ENCODE measurements at places on chromosomes 4 and X.

DNA sequence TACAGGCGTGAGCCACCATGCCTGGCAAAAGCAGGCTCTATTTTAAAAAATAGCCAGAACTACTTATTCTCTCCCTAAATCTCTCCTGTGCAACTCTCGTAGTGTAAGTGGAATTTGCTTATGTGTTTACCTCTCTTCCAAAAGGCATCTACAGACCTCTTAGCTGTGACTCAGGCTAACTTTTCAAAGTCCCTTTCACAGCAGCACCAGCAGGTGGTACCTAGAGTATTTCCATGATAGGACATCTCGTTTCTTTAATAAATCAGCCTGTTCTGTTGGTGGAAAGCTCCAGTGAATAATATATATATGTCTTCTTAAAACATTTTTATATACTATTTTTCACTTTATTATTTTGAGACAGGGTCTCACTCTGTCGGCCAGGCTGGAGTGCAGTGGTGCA, 89.0 kb downstream of the NSUN7 start:
- no peak for DNase-seq

DNA sequence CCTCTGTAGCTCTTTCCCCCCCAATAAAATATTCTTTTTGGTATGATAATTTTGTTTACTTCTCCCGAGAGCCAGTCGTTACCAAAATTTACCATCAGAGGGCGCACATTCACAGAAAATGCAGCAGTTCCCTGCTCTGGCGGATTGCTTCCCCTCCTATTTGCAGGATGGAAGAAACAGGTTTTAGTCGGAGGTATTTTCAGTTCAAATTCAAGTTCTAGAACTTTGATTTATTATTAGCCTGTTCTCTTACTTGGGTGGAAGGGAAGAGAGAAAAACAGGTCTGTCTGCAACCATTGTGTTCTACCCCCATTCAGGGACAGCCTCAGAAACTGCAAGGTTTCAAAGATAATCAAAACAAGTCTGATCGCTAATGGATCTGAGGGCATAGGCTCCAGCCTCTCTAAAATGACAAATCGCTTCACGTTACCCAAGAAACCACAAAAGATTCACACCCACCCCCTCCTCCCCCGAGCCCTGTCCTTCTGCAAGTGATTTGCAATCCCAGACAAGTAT, 263.8 kb upstream of the RPS6KA3 start:
- no peak for DNase-seq

DNA sequence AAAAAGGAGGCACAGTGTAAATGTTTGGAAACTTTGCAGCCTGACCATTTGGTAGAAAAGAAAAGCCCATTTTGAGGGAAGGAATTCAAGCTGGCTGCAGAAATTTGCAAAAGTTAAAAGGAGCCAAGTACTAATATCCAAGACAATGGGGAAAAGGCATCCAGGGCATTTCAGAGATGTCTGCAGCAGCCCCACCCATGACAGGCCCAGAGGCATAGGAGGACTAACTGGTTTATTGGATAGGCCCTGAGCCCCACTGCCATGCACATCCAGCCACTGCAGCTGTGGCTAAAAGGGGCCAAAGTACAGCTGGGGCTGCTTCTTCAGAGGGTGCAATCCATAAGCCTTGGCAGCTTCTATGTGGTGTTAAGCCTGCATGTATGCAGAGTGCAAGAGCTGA, 104.9 kb downstream of the HS3ST1 start:
- no peak for DNase-seq

- no peak for DNase-seq
These were observed 10.9 kb upstream of the PPP2R3B start for GRCh38 chrX:397575-397974.

- no peak for DNase-seq
These were observed 534.1 kb upstream of the GALNTL6 start for GRCh38 chr4:171279131-171279530.

DNA sequence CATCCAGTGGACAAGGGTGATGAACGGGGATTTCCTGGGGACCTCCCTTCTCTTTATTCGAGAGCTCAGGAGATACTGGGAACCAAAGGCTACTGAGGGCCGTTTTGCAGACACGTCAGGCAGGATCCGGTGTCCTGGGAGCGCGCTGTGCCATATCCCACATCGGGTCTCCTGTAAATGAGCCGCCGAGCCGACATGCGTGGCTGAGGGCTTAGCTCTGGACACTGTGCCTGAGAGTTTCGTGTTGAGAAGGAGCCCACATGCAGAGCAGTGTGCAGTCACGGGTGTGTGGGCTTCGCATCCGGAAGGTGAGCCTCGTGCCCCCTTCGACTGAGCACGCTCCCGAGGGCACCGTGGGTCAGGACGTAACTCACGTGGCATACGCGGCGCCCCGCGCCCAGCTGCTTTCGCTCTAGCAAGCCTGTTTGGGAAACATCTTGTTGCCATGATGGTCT, 28.5 kb upstream of the HGFAC start:
- DNase-seq: no peak

GRCh38 chr4:1578251-1578773, 105.8 kb downstream of the FAM53A start:
- no peak for DNase-seq

GRCh38 chrX:153853180-153853901, 23.0 kb upstream of the PDZD4 start:
- no peak for DNase-seq
